ENCODE measurements at places on chromosomes 2 and 18.

- DNase-seq = no peak
Observed at GRCh38 chr2:96897491-96898134, 27.7 kb upstream of the SEMA4C start.

DNA sequence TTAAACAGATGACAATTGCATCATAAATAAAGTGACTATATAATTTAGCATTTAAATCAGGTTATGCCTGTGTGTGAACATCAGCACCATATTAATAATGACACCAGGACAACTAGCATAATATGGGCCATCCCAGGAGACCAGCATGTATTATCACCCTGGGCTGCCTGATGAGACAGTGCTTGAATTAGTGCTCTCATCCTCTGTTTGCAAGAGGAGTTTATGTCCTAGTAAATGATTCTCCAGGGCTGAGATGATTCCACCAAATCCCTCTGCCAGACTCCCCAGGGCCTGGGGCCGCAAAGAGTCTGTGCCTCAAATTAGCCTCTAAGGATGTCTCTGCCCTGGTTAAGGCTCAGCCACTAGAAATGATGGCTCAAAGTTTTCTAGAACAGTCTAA lies 97.7 kb downstream of the SGPP2 start:
- DNase-seq = no peak

- no peak for DNase-seq
Observed at GRCh38 chr2:174959787-174960186, 45.4 kb downstream of the CHN1 start.

DNA sequence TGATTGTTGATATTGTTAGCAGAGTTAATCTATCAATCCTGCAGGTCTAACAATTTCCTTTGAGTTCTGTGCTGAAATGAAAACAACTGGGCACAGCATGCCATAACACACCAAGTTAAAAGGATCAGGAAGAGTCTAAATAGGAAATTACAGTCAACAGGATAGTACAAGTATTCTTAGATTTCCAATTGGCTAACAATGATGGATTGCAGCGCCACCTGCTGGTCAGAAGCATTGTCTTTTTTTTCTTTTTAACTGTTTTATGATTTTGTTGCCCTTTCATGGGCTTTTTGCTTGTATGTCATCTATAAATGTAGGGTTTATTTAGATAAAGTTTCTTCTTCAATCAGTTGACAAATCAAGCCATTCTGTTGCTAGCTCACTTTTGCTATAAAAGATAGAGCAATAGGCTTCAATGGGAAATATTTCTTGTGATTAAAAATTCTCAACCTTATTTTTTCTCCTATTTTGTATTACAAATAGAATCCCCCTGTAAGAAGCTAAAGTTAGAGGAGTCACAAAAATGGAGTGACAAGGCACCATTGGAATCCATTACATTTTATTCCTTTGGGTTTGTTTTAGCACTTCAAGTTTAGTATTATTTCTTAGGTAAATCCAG lies 40.8 kb upstream of the RPRM start:
- DNase-seq = peak; percentile 73

- no peak for DNase-seq
Observed at GRCh38 chr2:21097331-21097730, 26.4 kb upstream of the TDRD15 start.

- DNase-seq = no peak
Observed at GRCh38 chr2:191933307-191934105, 86.6 kb upstream of the CAVIN2 start.

DNA sequence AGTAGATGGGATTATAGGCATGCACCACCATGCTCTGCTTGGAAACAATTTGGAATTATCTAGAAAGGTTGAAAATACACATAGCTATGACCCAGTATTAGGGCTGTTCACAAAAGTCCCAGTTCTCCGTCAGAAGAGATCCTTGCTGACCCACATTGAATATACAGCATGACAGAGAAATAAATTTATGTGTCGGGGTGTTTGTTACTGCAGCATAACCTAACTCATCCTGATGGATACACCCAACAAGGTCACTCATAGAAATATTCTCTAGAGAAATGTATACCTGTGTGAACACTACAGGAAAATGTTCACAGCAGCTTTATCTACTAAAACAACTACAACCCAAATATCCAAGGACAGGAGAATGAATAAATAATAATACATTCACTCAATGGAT lies 9.0 kb downstream of the TBC1D8 start:
- DNase-seq = no peak

- DNase-seq = no peak
Observed at GRCh38 chr2:231190531-231191197, 7.8 kb upstream of the ARMC9 start.

DNA sequence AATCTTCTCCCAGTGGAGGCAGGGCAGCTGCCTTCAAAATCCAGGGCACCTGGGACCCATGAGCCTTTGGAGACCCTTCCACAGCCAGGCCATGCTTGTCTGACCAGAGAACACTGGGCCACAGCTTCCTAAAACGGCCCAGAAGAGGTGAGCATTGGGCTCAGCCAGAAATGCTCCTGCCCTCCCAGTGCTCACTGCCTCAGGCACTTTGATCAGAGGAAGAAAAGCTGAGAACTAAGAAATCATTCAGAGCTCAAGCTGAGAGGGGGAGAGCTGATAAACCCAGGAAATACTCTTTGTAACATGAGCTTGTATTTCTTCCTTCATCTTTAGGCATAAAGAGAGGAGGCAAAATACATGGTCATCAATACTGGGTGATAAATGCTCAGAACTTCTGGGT lies 365.5 kb upstream of the KLHL29 start:
- DNase-seq = no peak
